LHCN-M2 (cell line): ENCODE measurements at places on chromosomes 16 and 17. TPM values are rescaled to one million over a fixed set of nuclear protein-coding genes. Genes with fewer than 3 reads are reported as not detected.
A peak's percentile ranks its signal among the peaks of the same experiment; 100 is the strongest.

DNA sequence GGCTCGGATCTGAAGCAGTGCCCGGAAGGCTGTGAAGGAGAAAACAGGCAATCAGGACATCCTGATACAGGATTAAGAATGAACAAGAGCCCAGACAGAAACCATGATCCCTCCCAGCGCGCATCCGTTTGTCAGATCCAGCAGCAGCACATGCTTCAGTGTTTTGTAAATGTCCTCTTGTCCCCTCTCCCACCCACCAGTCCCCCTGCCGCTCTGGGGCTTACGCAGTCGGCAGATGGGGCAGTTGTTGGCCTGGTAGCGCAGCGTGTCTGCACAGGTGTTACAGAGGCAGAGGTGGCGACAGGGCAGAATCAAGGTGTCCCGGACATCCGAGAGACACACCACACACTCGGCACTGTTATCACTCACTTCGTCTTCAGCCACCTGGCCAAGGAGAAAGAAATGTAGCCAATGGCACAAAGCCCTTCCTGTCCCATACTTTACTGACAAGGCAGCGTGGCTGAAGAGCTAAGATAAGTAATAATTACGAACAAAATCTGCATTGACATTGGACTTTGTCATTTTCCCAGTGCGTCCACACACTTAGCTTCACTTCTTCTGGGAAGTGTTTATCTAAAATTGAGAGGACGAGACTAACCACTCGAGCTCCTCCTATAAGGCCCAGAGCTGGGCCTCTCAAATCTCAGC lies 20.7 kb upstream of the FOXJ1 start:
- DNase-seq: no peak

DNA sequence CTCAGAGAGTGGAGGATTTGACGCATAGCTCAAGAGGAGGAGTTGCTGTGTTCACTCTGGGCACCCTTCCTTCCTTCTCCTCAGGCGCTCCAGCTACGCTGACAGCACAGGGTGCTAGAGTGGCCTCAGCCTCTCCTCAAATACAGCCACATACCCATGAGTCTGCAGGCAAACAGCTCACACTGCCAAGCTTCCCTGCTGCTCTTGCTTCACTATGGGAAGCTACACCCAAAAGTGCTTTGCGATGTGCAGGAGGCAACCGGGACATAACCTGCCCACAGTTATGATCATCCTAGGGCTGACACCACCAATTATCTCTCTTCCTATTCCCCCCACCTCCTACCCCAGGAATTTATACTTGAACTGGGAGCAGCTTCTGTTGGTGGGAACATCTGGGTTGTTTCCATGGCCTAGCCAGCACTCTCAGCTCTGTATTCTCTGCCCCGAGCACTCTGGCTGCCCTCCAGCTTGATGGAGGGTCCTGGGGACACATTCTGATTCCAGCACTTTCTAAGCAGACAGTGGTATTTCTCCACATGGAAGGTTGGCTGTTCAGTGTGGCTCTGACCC lies 40.3 kb upstream of the SREBF1 start:
- no peak for DNase-seq

DNA sequence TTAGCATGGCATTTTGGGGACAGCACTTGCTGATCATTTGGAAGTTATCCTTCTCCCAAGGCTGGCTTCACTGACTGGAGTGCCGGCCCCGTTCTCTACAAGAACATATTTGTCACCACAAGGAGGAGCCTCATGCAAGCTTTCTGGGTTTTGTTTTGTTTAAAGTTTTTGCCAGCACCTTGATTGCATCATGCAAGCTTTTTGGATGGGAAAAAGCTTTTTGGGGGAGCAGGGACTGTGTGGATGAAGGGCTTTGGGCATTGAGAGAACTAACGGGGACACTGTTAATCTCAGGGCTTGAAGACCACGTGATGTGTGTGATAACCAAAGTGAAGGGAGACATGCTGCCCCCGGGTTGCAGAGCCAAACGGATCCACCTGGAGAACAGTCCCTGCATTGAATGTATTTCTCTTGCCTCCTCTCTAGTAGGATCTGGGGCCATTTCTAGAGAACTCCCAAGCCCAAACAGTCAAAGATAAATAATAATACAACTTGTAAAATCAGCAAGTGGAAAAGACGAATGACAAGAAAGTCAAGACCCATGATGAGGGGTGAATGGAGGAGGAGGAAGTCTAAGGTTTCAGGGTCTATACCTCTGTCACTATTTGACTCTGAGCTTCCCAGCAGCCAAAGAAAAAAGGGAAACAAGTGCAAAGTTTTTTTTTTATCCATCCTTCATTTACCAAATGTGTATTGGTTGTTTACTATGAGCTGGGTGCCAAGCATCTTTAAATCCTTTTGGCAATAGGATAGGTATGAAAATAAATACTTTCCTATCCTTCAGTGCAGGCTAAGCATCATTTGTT lies 17.2 kb downstream of the TMEM114 start:
- no peak for DNase-seq

DNA sequence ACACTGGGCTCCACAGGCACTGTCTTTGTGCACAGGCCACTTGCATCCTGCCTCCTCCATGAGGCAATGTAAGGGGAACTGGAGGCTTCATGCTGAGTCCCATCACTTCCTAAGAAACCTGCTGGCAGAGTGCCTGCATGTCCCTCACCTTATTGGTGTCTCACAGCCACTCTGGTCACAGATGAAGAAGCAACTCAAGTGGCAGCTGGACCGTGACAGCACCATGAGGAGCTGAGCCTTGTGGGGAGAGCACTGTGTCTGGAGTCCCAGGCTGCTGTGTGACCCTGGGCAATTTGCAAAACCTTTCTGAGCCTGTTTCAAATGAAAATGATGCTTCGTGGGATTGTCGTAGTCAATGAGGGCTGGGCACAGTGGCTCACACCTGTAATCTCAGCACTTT lies 19.5 kb downstream of the ANKRD40 start:
- no peak for DNase-seq

DNA sequence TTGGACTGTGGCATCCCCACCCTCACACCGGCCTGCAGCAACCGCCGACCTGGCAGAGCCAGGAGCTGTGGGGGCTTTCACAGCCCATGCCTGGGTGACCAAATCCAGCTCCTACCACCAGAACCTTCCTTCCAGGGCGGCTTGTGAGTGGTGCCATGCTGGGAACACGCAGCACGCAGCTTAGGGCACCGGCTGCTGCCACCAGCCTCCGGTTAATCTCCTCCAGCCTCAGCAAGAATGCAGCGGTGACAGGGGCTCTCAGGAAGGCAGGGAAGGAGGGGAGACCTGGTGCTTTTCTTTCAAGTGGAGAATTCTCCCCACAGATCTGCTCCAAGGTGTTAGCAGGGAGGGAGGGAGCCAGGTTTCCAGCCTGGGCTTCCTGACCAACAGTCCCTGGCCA lies 32.3 kb upstream of the ANKRD40CL start:
- no peak for DNase-seq

GRCh38 chr16:30184891-30185682 lies 1.7 kb downstream of the CORO1A start:
- no peak for DNase-seq

GRCh38 chr17:5580969-5581368 lies 3.3 kb downstream of the NLRP1 start:
- no peak for DNase-seq

GRCh38 chr17:37737971-37738370 lies 6.9 kb downstream of the HNF1B start:
- no peak for DNase-seq

GRCh38 chr16:13553453-13553985 lies 366.4 kb upstream of the ERCC4 start:
- no peak for DNase-seq

DNA sequence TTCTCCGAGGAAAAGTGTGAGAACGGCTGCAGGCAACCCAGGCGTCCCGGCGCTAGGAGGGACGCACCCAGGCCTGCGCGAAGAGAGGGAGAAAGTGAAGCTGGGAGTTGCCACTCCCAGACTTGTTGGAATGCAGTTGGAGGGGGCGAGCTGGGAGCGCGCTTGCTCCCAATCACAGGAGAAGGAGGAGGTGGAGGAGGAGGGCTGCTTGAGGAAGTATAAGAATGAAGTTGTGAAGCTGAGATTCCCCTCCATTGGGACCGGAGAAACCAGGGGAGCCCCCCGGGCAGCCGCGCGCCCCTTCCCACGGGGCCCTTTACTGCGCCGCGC lies at the start of gene ERBB2:
ERBB2 (plus strand) TSS at position 247 of the 330 bp plus-strand sequence. CDS start 175 bp downstream, outside the sequence.
- DNase-seq: peak; percentile 79

GRCh38 chr17:70365091-70365583 lies 195.8 kb downstream of the KCNJ2 start:
- DNase-seq: peak; percentile 72

- DNase-seq: no peak
These were observed 208.7 kb downstream of the MAP2K4 start for GRCh38 chr17:12229335-12229734.

- DNase-seq: no peak
These were observed 157.5 kb downstream of the ZNF423 start for GRCh38 chr16:49698453-49698815.

- DNase-seq: no peak
These were observed 5.9 kb upstream of the C16orf87 start for GRCh38 chr16:46836534-46837530.

DNA sequence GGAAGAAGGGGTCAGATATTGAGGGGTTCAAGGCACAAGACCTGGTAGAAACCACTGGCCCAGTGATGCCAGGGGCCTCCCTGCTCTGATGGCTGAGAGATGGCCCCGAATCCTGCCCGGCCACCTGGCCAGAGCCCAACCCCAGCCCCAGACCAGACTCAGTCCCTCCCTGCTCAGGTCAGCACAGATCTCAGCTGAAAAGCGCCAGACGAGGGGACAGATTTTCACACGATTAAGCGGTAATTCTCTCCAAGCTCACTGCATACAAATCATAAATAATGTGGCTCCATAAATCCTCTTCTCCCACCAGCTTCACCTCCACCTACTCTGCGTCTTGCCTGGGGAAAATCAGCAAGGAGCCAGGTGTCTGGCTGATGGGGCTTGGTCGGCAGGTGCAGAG lies 57.1 kb downstream of the ENGASE start:
- DNase-seq: no peak

DNA sequence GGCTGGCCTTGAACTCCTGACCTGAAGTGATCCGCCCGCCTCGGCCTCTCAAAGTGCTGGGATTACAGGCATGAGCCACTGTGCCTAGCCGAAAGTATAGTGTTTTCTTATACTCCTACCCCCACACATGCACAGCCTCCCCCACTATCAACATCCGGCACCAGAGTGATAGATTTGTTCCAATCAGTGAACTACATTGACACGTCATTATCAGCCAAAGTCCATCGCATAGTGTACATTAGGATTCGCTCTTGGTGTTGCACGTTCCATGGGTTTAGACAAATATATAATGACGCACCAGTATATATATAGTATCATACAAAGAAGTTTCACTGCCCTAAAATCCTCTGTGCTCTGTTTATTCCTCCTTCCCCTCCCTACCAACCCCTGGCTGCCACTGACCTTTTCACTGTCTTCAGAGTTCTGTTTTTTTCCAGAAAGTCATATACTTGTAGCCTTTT lies 11.9 kb upstream of the TM4SF5 start:
- DNase-seq: no peak

DNA sequence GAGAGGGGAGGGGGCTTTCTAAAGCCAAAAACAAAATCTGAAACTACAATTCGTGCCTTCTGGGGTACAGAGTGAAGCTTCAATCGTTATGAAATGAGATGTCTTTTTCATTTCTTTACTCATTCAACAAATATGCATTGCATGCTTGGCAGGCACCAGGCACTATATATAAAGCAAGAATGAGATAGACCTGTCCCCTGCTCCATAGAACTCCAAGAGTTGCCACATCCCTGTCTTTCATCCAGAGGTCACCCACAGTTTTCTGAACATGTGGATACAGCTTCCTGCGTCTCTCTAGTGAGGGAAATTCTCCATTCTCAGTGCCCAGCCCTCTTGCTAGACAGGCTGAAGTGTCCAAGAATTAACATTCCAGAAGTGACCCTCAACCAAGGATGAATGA lies 343.2 kb upstream of the MAF start:
- DNase-seq: peak; percentile 1

DNA sequence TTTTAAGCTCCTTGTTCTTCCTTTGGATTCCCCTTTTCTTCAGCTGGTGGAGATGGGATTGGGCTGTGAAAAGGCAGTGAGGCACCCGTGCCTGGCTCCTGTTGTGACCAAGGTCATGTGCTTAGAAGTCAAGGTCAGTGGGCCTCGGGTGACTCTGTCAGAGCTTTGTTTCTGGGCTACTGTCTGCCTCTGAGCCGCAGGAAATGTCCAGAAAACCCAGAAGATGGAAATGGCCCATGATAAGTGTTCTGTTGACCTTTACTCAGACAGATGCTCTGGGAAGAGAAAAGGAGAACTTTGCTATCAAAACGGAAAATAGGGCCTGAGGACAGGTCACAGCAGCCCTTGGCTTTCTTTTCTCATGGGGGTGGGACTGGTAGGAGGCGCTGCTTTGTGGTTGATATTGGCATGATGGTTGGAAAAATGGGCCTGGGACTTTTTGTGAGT lies 2.9 kb downstream of the ABCC1 start:
- no peak for DNase-seq

- no peak for DNase-seq
These were observed 14.2 kb downstream of the NFAT5 start for GRCh38 chr16:69579783-69580481.

GRCh38 chr16:11051879-11052808 lies 107.8 kb downstream of the CLEC16A start:
- no peak for DNase-seq

- peak; percentile 93 for DNase-seq
These were observed 666.2 kb downstream of the TOX3 start for GRCh38 chr16:51880776-51881175.

- DNase-seq: no peak
These were observed 37.1 kb downstream of the MPRIP start for GRCh38 chr17:17079336-17079735.

- peak; percentile 94 for DNase-seq
These were observed 797 bp downstream of the PRCD start for GRCh38 chr17:76540381-76541300.

DNA sequence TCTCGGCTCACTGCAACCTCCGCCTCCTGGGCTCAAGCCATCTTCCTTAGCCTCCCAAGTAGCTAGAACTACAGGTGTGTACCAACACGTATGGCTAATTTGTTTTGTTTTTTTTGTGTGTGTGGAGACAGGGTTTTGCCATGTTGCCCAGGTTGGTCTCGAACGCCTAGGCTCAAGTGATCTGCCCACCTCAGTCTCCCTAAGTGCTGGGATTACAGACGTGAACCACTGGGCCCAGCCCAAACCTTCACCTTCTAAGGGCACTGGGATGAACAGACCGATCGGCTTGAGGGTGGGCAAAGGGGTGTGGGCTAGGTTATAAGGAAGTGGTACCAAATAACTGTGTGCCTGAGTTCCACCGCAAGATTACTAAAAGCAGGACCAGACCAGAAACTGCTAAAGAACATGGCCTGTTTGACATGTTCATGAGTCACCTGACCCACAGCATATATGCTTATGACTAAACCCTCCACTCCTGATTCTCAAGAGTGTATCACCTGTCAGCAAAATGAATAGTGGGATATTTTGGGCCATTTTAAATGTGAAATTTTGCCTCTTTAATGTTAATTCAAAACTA lies 8.1 kb downstream of the TMEM97 start:
- no peak for DNase-seq

- no peak for DNase-seq
These were observed 213.4 kb downstream of the ZFHX3 start for GRCh38 chr16:72834499-72834898.

Gene ACSM2A
- total RNA-seq: not detected in 2 replicates

Gene FLYWCH1
- total RNA-seq: 38.6 and 43.4 TPM in 2 replicates

Gene KRTAP9-1
- total RNA-seq: not detected in 2 replicates

Gene CACNG5
- total RNA-seq: not detected in 2 replicates

Gene LLGL2
- total RNA-seq: 0.06 and 1.0 TPM in 2 replicates

Gene AXIN2
- 1.3 and 1.4 TPM in 2 replicates for total RNA-seq

Gene HOXB3
- 9.0 and 12.1 TPM in 2 replicates for total RNA-seq

Gene INTS2
- total RNA-seq: 12.2 and 15.8 TPM in 2 replicates

Gene EFNB3
- 0.75 and 0.90 TPM in 2 replicates for total RNA-seq

Gene KRT222
- total RNA-seq: not detected in 2 replicates

Gene HBA1
- total RNA-seq: not detected in 2 replicates

Gene MSRB1
- 14.2 and 14.4 TPM in 2 replicates for total RNA-seq

Gene PDPK1
- total RNA-seq: 17.9 and 22.7 TPM in 2 replicates

Gene TIMP2
- total RNA-seq: 94.7 and 127 TPM in 2 replicates
